ENCODE measurements at places on chromosomes 16 and 17.

DNA sequence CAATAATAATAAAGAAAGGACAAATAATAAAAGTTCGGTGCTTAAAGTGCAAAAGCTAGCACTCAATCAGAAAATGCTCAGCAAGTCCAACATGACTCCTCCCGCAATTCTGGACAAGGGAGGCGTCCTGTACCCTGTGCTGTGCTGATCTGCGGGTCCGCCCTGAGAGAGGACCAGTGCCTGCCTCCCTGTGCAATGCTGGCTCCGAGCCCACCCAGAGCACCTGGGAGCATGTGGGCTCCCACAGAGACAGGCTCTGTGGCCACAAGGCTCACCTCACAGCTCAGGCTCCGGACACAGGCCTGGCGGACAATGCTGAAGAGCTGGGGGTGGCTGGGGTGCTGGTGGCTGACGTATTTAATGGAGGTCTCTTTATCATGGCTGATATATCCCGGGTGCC is 11.1 kb downstream of the FLCN start:
- DNase-seq = no peak

DNA sequence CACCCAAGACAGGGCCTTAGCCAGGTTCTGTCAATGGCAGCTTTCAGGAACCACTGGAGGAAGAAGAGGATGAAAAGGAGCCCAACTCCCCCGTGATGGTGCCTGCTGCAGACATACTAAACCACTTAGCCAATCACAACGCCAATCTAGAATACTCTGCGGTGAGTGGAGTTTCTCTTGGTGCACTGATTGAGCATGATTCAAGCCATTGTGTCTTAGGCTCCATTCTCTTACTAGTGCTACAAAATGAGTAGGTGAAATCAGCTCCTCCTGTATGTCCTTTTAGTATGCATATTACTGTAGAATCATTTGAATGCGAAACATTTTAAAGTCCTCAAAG is 1.4 kb downstream of the SETD6 start:
- no peak for DNase-seq

GRCh38 chr17:48104440-48104839 is 3.1 kb upstream of the SNX11 start:
- DNase-seq = no peak

DNA sequence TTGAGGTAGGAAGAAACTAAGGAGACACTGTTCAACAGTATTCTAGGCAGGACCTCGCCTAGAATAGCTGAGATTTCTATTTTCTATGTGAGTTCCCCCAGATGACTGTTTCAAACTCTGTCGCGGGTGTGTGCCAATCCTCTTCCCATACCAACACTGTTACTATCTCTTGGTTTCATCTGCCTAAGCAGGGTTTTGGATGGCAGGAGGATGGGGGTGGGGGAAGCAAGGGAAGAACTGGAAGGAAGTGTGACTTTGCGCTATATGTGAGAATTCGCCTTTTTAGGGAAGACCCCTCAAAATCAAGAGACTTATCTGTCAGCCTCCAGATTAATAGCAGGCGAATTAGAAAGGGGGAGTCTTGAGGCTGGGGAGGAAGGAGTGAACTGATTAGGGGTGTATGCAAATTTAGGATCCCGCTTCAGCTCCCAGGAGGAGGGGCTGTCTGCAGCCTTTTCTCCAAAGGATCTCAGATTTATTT is 521 bp upstream of the G6PC3 start:
- no peak for DNase-seq

DNA sequence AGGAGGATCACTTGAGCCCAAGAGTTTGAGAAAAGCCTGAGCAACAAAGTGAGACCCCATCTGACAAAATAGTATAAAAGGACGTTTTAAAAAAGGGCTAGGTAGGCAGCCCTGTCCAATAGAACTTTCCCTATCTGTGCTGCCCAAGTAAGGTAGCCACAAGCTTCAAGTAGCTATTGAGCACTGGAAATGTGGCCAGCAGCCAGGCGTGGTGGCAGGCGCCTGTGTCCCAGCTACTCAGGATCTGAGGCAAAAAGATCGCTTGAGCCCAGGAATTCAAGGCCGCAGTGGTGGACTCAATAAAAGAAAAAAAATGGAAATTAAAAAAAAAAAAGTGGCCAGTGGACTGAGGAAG is 1.5 kb upstream of the NQO1 start:
- no peak for DNase-seq

- no peak for DNase-seq
These were observed 14.0 kb downstream of the VPS53 start for GRCh38 chr17:700504-701094.
